ENCODE measurements at places on chromosomes 3 and 15. TPM values are rescaled to one million over a fixed set of nuclear protein-coding genes. Genes with fewer than 3 reads are reported as not detected.

GRCh38 chr3:55044486-55044885, 116.6 kb upstream of the LRTM1 start:
- DNase-seq: no peak

GRCh38 chr15:51283026-51283425, 55.4 kb downstream of the CYP19A1 start:
- DNase-seq: no peak

- DNase-seq: no peak
Measured at GRCh38 chr3:58307639-58308215, 1.4 kb downstream of the HTD2 start.

- no peak for DNase-seq
Measured at GRCh38 chr3:142915636-142916035, 26.8 kb upstream of the PCOLCE2 start.

DNA sequence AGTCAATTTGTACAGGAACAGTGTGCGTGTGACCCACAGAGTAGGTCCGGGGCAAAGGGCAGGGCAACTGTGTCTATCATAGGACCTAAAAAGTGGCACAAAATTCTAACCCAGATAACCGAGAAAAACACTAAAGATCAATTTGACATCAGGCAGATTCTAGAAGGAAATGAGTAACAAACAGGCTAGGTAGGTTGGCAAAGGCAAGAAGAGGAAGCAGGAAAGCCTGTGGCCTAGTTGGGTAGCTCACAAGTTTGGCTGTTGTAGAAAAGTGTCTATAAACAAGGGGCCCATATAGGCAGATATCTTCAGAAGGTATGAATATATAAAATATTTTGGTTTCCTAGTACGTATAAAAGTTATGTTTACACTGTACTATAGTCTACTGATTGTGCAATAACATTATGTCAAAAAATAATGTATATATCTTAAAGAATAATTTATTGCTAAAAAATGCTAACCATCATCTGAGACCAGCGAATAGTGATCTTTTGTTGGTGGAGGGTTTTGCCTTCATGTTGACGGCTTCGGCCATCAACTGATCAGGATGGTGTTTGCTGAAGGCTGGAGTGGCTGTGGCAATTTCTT, 13.3 kb upstream of the OR5K1 start:
- no peak for DNase-seq

- no peak for DNase-seq
Measured at GRCh38 chr15:81619002-81619401, 245.0 kb upstream of the TMC3 start.

DNA sequence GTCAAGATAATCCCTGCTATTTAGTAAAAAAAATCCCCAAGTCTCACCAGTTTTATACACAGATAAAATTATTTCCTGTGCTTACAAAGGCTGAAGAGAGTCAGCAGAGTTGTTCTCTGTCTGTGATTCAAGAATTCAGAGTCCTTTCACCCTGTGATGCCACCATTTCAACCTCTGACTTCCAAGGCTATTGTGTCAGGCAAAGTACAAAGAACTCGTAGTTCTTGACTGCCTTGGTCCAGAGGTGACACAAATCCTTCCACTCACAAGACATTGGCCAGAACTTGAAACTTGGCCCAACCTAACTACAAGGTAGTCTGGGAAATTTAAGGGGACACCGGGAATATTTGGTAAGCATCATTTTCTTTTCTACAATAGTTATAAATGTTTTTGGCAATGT, 34.9 kb upstream of the CMC1 start:
- no peak for DNase-seq

- no peak for DNase-seq
Measured at GRCh38 chr15:82398785-82399184, 30.8 kb upstream of the GOLGA6L9 start.

- DNase-seq: no peak
Measured at GRCh38 chr15:100330629-100331215, 11.1 kb downstream of the ADAMTS17 start.

GRCh38 chr3:134282659-134283047, 32.0 kb upstream of the RYK start:
- DNase-seq: no peak

- DNase-seq: no peak
Measured at GRCh38 chr15:38745626-38746025, 181.0 kb upstream of the RASGRP1 start.

DNA sequence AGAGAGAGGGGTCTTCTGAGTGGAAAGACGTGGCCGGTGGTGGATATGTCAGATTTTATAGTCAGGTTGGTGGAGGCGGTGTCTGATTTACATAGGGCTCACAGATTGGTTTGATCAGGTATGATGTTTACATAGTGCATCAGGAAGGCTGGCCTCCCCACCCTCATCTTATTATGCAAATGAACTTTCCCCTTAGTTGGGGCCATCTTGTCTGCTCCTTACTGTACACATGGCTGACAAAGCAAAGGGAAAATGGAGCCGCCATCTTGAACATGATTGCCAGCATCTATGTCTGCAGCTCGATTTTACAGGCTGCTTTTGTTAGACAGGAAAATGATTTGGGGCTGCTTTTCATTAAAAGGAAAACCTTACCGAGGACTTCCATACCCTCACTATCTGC, 19.9 kb downstream of the SQOR start:
- DNase-seq: no peak

DNA sequence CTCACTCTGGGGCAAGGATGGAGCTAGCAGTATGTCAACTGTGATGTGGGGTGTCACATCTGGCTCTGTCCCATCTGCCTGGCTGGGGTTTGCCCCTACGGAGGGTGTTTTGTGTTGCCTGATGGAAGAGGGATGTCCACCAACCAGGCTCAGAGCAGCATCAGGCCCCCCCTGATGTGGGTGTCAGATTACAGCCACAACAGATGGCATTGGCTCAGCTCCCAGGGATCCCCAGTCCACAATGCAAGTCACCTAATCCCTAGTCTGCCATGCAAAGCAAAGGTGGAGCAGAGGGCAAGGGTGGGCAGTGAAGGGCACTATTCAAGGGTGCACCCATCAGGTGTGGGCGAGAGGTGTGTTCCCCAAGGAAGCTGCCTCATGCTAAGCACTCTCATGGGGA, 48.9 kb upstream of the AMOTL2 start:
- no peak for DNase-seq

GRCh38 chr3:166902374-166902773, 477.7 kb downstream of the ZBBX start:
- no peak for DNase-seq

GRCh38 chr3:39716849-39717248, 92.6 kb upstream of the MYRIP start:
- no peak for DNase-seq

- no peak for DNase-seq
Measured at GRCh38 chr3:157219215-157219614, 59.3 kb upstream of the CCNL1 start.

DNA sequence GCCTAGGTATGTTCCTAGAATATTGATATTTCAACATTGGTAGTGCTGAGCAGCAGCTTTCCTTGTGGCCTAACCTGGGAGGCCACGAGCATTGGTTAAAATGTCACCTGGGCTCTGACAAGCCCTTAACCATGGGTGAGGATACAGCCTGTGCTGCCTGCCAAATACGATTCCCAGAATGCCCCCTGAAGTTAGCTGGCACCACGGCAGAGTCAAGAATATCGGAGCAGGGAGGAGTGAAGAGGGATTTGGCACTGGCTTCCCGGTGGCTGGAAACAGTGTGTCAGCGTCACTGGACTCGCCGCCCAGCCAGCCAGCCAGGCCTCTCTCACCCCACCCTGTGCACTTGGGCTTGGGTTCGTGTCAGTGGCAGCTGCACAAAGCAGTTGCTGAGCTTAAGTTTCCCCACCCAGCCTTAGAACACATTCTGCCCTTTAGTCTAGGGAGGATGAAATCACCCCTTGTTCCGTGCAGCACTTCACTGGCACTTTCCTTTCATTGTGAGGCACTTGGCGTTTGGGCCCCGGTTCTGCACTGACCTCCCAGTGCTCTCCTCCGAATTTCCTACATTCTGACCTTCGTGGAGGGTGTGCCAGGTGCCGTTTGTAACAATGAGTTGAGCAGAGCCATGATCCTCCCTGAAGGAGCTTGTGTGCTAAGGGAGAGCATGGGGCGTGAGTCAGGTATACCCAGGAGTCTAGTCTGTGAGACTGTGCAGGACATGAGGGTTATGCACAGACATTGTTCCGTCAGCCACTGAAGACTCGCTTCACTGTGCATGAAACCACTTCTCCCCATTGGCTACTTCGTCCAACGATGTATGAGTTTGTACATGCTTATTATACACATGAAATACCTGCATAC, 152.8 kb upstream of the BHLHE40 start:
- no peak for DNase-seq

DNA sequence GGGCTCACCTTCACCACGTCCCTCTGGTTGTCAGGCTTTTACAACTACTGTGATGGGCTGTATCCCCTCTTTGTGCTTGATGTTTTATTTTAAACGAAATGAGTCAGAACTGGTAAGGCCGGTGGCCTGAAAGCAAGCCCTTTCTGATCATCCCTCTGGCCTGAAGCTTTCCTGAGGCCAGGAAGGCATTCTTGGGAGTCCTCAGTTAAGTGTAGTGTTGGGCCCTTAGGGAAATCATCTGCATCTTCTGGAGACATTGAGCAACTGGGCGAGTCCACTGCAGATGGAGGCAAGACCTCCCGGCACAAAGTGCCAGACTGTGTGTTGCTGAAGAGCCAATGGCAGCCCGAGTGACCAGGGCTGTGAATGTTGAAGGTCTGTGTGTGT, 33.0 kb upstream of the AMOTL2 start:
- DNase-seq: no peak

GRCh38 chr3:168307893-168308292, 212.2 kb upstream of the GOLIM4 start:
- no peak for DNase-seq

- DNase-seq: no peak
Measured at GRCh38 chr3:189172668-189173419, 1.1 kb downstream of the TPRG1 start.

DNA sequence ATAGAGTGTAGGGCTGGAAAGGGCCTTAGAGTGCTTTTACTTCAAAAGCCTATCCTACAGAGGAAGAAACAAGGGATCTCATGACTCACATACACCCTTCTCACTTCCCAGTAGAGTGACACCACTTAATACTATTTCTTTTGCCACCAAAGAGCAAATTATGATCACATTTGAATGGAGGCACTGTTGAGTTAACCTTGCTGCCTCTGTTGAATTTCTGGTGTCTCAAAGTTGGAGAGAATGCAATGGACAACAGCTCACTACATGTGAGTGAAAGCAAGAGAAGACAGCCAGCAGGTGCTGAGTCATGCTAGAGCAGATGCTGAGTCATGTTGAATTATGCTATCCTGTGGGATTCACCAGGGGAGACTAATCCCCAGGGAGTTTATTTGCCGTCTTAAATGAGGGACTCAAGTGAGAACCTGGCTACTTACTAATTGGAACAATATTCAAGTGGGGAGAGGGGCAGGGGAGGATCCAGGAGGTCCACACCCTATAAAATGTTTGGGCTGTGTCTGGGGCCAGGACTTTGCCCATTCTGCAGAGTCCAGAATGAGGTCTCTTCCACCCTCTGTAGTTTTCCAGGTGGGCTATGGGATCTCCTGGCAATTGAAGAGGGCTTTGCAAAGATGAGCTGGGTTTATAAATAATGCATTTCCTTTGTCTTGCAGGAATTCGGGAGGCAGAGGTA, 35.8 kb downstream of the ST8SIA2 start:
- no peak for DNase-seq

GRCh38 chr3:150147776-150148175, 177.1 kb upstream of the PFN2 start:
- DNase-seq: no peak

- no peak for DNase-seq
Measured at GRCh38 chr3:176926688-176927087, 270.6 kb downstream of the TBL1XR1 start.

GRCh38 chr15:92571824-92572223, 83.8 kb downstream of the FAM174B start:
- DNase-seq: no peak

DNA sequence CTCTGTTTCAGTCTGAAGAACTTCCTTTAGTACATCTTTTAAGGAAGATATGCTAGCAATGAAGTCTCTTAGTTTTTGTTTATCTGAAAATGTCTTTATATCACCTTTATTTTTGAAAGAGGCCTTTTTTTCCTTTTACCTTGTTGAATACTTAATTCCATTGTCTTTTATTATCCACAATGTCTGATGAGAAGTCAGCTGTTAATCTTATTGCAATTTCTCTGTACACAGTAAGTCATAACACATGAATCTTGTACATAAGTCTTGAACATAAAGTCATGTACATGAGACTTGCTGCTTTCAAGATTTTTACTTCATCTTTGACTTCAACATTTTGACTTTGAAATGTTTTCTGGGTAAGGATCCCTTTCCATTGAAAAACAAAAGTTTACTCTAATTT, 424.3 kb upstream of the ATP10A start:
- DNase-seq: no peak

GRCh38 chr15:38134252-38134651, 118.4 kb upstream of the SPRED1 start:
- no peak for DNase-seq

EFCC1 gene
- 2.3 TPM for polyA plus RNA-seq

FOXB1 gene
- 0.08 TPM for polyA plus RNA-seq

ZNF619 gene
- 7.2 TPM for polyA plus RNA-seq

CD200R1 gene
- 1.3 TPM for polyA plus RNA-seq

RTP4 gene
- 0.99 TPM for polyA plus RNA-seq

CHSY1 gene
- polyA plus RNA-seq: 50.9 TPM

GP5 gene
- 0.72 TPM for polyA plus RNA-seq

PDZRN3 gene
- 40.3 TPM for polyA plus RNA-seq

IGF1R gene
- 41.7 TPM for polyA plus RNA-seq

TM4SF1 gene
- 68.7 TPM for polyA plus RNA-seq

LRRC3B gene
- 2.2 TPM for polyA plus RNA-seq

GOLGA6L10 gene
- 4.2 TPM for polyA plus RNA-seq

HHLA2 gene
- polyA plus RNA-seq: 16.8 TPM

KBTBD12 gene
- polyA plus RNA-seq: 1.7 TPM

P3H2 gene
- 93.0 TPM for polyA plus RNA-seq

CACNA1D gene
- polyA plus RNA-seq: 9.1 TPM

GOLGA6L9 gene
- 7.4 TPM for polyA plus RNA-seq

Measured in right renal cortex interstitium (tissue), 3 donors.